PC-3 (cell line): ENCODE measurements at places on chromosomes 16 and 17. TPM values are rescaled to one million over a fixed set of nuclear protein-coding genes. Genes with fewer than 3 reads are reported as not detected.

DNA sequence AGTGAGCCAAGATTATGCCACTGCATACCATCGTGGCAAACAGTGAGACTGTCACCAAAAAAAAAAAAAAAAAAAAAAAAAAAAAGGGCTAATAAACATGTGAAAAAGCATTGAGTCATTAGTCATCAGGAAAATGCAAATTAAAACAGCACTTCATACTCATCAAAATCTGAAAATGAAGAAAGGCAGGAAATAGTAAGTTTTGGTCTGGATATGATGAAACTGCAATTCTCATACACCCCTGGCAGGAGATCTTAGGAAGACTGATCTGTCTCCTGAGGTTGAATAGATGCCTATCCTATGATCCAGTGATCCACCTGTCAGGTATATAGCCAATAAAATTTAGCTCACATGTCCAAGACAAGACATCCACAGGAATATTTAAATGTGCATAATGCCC lies 212.7 kb downstream of the CPPED1 start:
- no peak for DNase-seq

DNA sequence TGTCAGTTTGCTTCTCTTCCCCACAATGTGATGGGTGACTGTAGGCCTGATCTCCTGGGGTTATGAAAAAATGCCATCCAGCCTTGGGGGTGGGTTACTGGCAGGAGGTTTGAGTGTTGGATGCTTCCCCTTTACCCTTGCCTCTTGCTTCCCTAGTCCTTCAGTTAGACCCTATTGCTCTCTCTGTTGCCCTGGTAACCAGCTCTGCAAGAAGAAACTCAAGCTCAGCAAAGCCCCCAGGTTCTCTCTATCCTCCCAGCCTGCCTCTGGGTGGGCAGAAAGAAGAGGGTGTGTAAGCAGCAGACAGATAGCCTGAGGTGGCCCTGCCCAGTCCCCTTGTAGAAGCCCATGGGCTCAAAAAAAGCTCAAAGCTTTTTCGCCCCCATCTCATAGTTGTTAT lies 2.8 kb upstream of the RAPGEFL1 start:
- no peak for DNase-seq

DNA sequence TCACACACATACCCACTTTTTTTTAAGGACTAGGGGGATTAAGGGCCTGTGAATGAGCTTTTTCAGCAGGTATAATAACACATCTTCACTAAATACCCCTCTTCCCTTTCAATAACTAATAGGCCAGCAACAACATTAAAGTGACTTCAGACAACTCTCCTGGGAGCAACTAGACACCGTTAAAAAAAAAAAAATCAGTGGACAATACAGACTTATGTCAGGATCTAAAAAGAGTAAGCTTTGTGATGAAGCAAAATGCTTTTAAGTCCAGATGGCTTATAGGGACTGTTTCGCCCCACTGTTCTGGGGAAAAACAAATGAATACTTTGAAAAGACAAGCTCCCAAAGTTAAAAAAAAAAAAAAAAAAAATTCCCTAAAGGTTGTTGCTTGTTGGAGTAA lies 29.0 kb downstream of the SPAG9 start:
- no peak for DNase-seq

GRCh38 chr17:31522987-31523495 lies 131.6 kb downstream of the RAB11FIP4 start:
- no peak for DNase-seq

DNA sequence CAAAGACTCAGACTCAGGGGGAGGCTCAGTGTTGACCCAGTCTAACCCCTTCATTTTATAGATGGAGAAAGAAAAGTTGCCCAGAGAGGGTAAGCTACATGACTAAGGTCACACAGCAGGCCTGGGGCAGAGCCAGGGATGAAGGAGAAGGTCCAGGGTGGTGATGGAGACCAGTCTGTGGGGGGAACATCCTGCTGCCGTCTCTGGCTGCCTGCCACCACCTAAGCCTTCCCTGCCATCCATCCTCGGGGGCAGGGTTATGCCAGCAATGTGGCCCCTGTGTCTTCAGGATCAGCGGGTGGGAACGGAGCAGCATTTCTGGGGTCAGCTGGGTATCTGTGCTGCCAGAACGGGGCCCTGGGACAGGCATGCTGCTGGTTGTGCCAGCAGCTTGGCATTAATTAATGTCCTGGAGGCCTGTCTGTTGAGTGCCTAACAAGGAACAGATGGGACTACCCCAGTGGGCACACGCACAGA lies 5.5 kb downstream of the DOK4 start:
- DNase-seq: no peak

Gene AIPL1
- total RNA-seq: not detected in 2 replicates

DNA sequence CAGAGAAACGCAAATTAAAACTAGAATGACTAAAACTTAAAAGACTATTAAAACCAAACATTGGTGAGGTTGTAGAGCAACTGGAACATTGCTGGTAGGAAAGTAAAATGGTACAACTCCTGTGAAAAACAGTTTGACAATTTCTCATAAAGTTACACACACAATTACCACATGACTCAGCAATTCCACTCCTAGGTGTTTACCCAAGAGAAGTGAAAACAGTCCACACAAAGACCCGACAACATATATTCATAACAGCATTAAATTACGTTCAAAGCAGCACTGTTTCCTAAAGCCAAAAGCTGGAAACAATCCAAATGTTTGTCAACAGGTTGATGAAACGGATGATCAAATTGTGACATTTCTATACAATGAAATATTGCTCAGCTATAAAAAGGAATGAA lies 26.5 kb upstream of the ALOX12 start:
- DNase-seq: peak; percentile 39

DNA sequence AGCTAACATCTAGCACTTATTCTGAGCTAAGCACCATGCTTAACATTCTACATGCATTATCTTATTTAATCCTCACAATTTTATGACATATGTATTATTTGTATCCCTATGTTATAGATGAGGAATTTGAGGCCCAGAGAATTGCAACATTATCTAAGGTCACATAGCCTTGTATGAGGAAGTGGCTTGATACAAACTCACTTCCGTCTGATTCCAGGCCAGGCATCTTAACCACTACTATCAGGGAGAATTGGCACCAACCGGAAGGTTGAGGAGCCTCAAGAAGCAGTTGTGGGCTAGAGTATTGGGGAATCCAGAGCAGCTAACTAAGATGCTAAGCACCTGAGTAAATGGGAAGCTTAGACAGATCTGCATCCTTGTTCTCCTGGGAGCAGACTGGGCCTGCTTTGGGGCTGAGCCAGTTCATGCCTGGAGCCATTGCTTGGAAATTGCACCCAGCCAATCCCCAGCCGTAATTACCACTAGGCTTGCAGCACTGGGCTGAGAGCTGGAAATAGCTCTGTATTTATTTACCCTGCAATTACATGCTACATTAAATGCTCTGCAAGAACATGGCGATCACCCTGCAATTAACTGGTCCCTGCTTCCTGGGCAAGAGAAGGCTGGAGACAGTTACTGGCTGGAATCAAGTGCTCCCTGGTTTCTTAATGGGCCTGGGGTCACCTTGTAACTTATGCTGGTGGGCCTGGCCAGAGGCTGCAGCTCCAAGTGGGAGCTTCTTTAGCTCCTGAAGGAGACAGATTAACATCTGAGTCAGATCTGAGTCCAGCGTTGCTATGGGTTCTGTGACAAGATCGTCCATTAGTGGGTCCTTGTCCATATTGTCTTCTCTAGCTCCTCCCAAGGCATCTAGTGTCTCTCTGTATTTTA lies 273.1 kb upstream of the CCL2 start:
- no peak for DNase-seq

DNA sequence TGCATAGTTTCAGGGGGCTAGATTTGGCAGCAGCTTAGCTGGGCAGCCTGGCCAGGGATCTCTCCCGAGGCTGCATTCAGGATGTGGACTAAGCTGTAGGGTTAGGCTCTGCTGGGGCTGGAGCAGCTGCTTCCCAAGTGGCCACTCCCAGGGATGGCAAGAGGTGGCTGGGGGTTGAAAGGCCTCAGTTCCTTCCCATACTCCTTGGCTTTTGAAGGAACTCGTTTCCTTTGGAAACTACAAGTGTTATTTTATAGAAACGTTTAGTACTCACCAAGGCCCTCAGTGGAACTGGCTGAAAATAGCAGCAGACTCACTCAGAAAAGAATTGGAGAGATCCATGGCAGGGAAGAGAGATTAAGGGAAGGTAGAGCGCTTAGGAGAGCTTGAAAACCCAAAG lies 76.4 kb downstream of the WWP2 start:
- no peak for DNase-seq

DNA sequence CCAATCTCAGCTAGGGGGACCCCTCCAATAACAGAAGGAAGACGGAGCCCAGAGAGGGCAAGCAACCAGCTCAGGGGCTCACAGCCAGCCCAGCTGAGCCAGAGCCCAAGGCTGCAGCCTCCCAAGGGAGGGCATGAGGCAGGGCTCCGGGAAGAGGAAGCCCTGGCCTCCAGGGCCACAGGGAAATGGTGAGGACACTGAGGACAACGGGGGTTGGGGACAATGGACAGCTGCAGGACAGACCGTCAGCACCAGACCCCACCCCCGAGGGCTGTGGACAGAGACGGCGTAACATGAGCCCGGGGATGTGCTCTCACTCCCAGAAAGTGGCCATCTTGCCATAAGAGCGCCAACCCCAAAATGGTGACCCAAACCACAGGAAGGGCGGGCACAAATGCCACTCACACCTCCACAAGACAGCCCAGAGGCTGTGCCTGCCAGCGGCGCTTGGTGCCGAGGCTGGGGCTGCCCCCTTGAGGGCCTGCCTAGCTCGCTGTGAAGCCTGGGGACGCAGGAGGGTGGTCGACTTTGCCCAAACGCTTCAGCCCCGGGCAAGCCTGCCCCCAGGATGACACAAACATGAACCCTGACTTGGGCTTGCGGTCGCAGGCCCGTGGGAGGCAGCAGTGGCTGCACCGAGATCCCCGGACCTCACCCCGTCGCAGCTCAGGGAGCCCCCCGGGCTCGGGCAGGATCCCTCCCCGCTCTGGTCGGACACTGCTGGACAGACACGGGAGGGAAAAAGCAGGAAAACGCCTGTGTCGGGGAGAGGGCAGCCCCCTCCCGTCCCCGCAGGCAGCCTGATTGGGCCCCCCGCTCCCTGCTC lies 10.5 kb downstream of the PIMREG start:
- no peak for DNase-seq

DNA sequence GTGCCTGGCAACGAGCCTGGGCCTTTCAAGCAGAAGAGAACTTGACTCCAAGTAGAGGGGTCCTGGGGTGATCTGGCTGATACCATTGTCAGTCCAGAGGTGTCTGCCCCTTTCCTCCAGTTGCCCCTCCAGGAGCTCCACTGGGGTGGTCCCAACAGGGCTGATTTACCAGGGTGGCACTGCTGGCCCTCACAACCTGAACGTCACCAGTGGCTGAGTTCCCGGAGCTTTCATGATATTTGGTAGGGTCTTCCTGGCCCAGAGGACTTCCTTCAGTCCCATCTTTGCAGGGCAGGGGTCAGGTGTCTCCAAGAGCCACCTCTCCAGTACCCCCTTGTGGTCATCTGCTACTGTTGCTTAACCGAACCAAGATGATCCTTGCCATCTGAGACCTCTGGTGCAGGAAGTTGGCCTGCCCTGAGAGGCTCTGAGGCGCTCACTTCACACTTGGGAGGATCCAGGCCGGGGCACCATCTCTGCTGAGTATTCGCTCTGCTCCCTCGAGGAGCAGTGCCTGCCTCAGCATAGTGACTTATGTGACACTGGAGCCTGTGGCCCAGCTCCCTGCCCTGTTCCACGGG lies 3.5 kb downstream of the LIMD2 start:
- DNase-seq: peak; percentile 55

DNA sequence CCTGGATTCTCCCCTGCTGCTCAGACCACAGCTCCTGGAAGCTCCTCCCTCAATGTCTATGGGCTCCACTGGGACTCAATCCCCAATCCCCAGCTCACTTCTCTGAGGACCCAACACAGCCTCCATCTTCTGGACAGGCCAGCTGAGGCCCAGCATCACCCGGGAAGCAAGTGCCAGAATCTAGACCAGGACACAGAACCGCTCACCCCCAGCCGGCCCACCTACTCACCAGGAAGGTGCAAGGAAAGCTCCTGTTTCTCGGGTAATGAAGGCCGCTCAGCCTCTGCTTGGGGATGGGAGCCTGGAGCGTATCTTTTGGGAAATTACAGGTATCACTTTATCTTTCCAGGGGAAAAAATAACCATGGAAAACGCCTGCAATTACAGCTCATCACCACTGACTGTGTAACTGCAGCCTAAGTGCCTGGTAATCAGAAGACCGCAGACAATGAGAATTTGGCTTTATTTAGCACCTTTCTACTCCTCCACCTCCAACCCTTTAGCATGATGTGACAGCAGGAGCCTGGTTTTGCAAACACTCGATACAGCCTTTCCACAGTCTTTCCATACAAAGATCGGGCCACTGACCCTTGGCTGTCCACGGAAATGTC lies 49.6 kb upstream of the RPL38 start:
- no peak for DNase-seq

Gene NATD1
- total RNA-seq: 0.69 and 0.73 TPM in 2 replicates

DNA sequence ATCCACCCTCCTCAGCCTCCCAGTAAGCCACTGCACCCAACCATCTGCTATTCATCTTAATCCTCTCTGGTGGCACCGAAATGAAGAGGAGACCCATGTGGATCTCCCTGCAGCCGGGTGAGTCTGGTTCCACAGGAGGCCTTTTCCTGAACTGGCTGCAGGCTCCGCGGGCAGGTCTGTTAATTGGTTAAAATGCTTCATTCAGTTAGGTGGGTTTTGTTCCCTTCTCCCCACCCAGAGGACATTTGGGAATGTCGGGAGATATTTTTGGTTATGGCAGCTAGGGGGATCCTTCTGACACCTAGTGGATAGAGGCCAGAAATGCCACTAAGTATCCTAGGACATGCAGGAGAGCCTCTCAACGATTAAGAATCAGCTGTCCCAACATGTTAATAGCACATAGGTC lies 16.7 kb downstream of the C16orf54 start:
- peak; percentile 50 for DNase-seq

GRCh38 chr16:30459456-30459855 lies 13.1 kb upstream of the ITGAL start:
- no peak for DNase-seq

DNA sequence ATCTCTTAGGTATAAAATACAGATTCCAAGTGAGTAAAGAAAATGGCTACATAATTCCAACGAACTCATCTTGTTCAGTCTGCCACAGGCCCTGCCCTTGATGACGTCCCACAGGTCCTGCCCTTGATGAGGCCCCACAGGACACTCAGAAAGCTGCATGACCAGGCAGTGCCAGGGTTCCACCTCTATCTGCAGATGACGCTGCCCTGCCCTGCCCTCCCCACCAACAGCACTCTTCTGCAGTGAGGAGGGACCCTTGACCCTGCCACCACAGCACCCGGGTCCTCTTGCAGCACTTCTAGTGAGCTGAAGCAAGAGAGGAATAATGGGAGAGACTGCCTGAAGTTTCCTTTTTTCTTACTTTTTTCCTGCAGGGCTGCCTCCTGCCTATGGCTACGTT lies 118.4 kb downstream of the VPS53 start:
- no peak for DNase-seq

- no peak for DNase-seq
Measured at GRCh38 chr16:23829454-23829853, 6.3 kb upstream of the PRKCB start.

- DNase-seq: no peak
Measured at GRCh38 chr17:4712526-4712925, 2.1 kb downstream of the ARRB2 start.

DNA sequence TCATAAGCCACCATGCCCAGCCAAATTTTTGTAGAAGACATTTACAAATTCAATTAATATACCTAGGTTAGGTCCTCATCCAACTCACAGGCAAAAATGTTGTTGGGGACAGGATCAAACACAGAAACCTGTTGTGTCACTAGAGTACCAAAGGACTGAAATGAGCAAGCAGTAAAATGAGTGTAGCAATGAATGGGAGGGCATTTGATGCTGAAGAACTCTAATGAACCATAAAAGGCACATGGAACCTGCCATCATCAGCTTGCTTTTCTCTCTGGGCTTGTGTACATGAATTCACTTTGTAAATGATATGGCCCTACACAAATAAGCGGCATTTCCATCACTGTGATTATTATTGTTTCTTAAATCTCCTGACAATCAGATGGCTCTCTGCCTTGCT lies 17.8 kb downstream of the USP31 start:
- DNase-seq: no peak
